ENCODE measurements at places on chromosomes 4 and X.

GRCh38 chr4:169975838-169976796 lies 50.1 kb downstream of the MFAP3L start:
- no peak for DNase-seq

- no peak for DNase-seq
Measured at GRCh38 chr4:11514779-11515419, 86.2 kb upstream of the HS3ST1 start.

- DNase-seq, result no peak
Measured at GRCh38 chrX:44314259-44314734, 29.2 kb downstream of the EFHC2 start.

DNA sequence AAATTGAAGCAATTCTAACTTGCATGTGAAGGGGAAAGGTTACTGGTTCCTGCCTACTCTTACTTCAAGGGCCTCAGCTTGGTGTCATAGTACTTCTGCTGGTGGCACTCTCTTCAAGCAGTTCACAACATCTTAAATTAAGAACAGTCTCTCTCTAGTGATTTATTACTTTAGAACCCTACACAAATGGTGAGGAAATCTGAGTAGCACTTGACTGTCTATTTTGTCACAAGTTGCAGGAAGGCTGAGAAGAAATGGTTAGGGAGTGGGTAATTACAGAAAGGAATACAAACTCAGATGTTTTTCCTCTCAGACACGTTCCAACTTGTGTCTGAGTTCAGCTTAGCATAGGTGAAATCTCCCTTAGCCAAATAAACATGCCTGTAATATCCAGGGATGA lies 242.3 kb upstream of the GRIA3 start:
- no peak for DNase-seq

DNA sequence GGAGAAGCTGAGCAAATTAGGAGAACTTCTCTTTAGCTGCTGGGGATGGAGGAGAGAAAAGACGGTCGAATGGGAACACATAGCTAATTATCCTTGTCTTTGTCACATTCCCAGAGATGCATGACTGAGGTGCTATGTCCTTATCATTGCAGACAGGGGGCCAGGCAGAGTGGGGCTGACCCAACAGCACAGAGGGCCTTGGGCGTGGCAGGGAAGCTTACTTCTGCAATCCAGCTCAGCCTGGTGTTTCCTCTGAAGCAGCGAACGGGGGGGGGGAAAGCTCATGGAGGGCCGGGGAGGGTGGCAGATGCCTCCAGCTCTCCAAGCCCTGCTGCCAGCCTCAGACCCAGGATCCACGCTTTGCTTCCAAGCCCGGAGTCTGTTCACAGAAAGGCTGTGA lies 50.8 kb upstream of the HOPX start:
- no peak for DNase-seq

- DNase-seq, result no peak
Measured at GRCh38 chrX:68363984-68364383, 69.3 kb downstream of the OPHN1 start.

All from NCI-H1417 treated with DMSO at 0.1 percent for 48 hours (cell line).